ENCODE measurements at places on chromosomes 5 and 9.
A peak's percentile ranks its signal among the peaks of the same experiment; 100 is the strongest.

- DNase-seq, result no peak
Measured at GRCh38 chr9:136566901-136567300, 21.1 kb upstream of the NOTCH1 start.

DNA sequence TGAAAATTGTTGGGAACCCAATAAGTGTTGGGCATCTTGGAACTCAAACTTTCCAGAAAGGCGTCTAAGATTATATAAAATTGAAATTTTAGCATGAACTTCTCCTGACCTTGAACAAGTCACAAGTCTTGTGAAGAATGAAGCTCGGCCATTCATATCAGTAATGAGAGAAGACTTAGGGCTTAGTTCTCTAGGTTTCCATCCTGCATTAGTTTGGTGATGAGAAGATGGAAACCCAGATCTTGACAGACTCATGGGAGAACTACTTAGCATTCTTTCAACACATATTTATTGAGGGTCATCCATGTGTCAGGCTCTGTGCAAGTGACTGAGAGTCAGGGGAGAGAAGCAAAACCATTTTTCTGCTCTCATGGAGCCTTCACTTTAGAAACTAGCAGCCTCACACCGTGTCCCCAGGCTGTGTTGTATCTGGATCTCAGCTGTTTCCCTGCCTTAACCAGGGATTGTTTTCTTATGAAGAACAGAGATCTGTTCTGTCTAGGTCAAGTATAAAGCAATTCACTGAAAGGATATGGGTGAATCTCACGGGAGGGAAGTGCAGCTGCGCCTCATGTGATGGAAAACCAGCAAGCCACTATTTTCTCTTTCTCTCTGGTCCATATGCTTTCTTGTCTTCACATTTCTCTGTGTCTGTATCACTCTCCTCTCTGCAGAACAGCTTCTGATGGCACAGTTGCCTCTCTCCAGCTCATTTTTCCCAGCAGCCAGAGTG lies 3.4 kb downstream of the GARNL3 start:
- DNase-seq, result no peak

GRCh38 chr5:99176186-99176585 lies 247.4 kb upstream of the CHD1 start:
- no peak for DNase-seq

GRCh38 chr9:120974921-120975320 lies 48.3 kb upstream of the TRAF1 start:
- no peak for DNase-seq

GRCh38 chr9:89773170-89773569 lies 168.4 kb downstream of the GADD45G start:
- no peak for DNase-seq

DNA sequence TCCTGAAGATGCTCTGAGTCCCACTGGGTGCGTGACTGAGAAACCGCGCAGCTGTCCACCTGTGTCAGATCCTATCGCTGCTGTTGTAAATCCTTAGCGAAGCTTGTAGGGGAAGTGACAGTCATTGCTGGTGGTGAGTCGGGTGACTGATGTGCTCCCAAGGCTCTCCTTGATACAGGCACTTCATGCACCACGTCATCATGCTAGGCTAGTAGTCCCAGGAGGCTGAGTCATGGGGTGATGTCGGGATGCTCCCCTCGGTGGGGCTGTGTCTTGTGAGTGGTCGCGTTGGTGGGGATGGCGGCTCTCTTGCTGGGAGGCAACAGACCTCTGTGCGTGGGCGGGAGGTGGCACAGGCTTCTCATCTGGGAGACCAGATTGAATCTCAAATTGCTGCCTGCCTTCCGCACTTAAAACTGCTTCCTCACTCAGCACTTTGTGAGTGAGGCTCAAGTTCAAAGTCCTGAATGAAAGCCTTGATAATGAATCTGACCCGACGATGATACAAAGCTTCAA lies 84.7 kb downstream of the CSNK1A1 start:
- DNase-seq, result peak; percentile 60

DNA sequence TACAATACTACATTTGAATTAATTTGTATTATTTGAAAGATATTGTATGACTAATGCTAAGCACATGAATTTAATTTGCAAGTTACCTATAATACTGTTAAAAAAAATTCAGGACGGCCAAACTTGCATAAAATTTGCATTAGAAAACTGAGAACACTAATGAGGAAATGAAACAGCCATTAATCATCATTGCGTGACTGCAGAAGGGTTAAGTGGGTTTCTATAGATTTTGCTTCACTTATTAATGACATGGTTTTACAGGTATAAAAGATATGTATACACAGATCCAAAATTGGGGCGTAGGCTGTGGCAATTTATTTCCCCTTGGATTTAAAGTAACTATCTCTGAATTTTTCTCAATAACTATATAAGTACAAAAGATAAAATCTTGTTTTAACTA lies 882.6 kb downstream of the PTPRD start:
- no peak for DNase-seq

GRCh38 chr5:59615272-59615671 lies 278.3 kb downstream of the PDE4D start:
- DNase-seq, result no peak

DNA sequence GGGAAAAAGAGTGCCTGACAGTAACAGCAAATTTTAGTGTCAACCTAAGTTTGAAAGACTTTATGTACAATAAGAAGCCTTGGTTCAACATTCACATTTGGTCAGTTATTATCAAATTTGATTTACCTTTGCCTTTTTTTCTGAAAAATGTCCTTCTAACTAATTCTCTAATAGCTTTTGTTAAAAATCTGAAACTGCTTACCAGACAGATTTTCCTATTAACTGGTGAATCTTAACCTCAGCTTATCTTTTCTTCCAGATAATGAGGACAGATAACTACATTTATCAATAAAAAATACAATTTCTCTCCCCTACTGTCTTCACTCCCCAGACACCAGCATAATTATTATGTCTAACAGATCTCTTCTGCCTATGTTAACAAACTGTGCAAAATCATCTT lies 988.5 kb downstream of the CDH18 start:
- DNase-seq, result no peak

GRCh38 chr9:33480106-33480505 lies 6.4 kb upstream of the NOL6 start:
- no peak for DNase-seq

DNA sequence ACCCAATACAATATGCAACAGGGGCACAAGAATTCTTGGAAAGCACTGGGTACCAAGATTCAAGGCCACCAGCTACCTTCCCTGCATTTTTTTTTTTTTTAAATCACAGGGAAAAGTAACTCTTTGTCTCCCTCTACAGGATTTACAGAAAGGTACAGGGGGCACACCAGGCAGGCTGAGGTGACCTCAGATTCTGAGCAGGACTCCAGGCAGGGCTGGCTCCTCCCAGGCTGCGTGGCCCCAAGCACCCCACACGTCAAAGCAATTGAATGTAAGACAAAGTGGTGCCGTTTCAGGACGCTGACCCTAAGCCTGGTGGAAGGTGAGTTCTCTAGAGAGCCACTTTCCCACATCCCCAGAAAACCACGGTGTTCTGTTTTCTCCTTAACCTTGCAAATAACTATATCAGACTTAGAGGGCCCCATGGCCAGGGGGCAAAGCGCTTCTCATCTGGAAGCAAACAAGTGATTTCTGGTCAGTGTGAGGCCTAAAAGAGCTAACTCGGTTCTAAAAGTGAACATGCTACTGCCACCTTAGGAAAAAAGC lies 222.6 kb downstream of the ROR2 start:
- peak; percentile 39 for DNase-seq

GRCh38 chr5:174325961-174326360 lies 280.5 kb downstream of the NSG2 start:
- no peak for DNase-seq

DNA sequence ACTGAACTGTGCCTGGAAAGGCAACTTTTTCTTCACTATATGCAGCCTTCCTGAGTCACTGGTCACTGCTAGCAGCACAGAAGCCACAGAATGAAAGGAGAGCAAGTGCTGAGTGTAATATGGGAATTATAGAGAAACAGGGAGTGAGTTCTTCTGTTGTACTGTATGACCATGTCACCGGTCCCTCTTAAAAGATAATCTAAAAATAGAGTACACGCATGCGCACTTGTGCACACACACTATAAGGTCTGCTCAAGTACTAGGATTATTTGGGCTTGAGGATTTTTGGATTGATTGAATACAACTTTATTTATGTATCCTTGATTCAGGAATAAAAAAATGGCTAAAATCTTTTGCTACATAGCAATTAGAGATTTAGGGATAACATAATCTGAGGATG lies 571.9 kb downstream of the PDE4D start:
- peak; percentile 20 for DNase-seq

DNA sequence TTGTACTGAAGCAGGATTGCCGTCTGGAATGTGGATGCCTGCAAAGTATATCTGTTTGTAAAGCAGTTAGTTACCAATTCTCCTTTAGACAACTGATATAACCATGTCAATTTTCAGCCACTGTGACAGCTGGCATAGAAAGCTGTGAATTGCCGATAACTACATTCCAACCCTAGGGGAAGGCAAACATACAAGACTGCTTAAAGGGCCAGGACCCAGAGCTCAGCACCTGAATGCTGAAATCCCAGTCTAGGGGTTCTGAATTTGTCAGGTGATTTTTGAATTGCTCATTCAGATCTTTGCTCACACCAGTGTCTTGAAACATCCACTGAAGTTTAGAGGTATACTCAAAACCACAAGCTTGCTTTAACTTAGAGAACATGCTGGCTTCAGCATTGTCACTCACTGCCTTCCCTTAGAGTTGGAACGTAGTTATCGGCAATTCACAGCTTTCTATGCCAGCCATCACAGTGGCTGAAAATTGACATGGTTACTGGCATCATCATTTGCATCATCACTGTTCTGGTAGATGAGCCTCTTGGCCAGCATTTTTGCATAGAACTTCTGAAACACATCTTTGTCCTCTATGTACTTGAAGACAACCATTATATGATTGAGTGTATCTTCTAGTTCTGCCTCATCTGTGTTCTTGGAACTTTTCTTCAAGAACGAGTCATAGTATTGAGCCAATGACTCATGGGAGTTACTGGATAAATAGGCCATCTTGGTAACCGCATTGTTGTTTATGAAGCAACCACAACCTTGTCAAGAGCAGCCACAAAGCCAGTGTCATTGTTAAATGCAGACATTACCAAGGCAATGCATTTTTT lies 82.1 kb downstream of the CCDC192 start:
- no peak for DNase-seq

DNA sequence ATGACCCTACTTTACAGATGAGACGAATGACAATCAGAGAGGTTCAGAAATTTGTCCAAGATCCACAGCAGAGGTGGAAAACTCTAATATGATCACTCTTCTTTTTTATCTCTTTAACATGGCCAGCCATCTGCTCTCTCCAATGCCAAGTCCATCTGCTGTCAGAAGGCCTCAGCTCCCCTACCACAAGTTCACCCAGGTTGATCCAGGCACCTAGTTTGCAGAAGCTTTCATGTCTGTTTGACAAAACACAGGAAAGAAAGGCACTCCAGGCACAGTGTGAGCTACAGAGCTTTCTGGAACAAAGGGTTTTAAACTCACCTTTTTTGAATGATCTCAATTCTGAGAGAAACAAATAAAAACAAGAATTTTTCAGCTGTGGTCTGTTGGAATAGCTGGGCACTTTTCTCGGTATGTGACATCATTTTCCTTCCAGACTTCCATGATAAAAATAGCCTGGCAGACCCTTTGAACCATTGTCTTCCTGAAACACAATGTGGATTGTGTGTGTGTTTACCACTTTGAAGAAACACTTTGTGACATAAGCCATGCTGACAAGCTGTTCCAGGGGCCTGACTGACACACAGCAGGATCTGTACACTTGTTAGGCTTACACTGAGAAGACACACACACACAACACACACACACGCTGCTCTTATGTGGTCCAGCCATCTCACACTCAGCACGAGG lies 214.3 kb downstream of the AGTPBP1 start:
- no peak for DNase-seq

- no peak for DNase-seq
Measured at GRCh38 chr5:139113892-139114291, 84.3 kb downstream of the SIL1 start.

DNA sequence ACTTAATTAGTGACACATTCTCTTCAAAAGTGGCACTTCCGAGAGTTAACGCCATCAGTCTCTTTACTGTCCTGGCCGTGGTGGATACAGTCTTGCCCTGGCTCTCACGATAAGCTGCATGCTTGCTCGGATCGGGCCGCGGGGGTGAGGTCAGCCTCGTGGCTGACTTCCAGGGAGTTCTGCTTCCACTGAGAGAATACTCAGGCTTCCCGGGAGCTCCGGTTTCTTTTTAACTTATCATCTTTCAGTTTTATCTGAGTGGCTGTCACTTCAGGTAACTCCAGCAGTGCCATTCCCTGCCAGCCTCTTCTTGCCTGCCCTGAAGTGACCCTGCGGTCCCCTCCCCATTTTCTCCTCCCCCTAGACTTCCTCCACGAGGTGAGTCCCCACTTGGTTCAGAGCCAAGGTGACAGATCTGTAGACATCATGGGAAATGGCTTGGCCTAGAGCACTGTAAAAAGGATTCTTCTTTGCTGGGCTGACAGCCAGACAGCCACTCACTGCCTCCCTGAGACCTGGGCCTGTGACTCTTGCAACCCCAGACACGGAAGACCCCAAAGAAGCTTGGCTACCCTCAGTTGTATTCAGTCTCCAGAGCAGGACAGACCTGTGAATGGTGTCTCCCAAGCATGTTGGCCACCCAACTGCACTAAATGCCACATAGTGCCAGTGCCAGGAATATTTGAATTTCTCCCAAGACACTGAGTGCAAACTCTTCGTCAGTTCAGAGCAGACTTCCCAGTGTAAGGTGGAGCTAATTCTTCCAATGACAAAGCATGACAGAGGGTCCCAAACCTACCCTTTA lies 95.1 kb downstream of the DAPK1 start:
- DNase-seq, result peak; percentile 35

GRCh38 chr9:131289301-131290035 lies at the start of gene PLPP7:
Gene PLPP7 (plus strand): TSS chr9:131289723. CDS start chr9:131289998, 275 bp downstream.
- DNase-seq, result peak; percentile 49

GRCh38 chr9:128125580-128126354 lies 1.8 kb downstream of the PTGES2 start:
- no peak for DNase-seq

GRCh38 chr5:66717455-66718373 lies 121.5 kb downstream of the MAST4 start:
- peak; percentile 24 for DNase-seq

DNA sequence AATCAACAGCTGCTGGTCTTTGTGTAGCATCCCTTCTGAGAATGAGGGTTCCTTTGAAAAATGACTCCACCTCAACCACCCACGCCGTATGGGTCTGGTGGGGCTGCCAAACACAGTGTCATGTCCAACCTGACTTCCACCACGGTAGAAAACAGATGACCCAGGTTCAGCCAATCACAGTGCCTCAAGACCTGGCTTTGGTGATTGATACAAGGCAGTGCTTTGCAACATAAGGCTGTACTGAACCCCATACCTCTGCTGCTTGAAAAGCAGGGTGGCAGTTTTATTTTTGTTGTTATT lies 11.5 kb upstream of the TGFBR1 start:
- no peak for DNase-seq

- no peak for DNase-seq
Measured at GRCh38 chr5:140965905-140966292, 377 bp upstream of the PCDHAC2 start.

GRCh38 chr9:80690349-80690939 lies 998.9 kb downstream of the TLE1 start:
- no peak for DNase-seq

Measured in right kidney (tissue), 9 donors.